B cell (primary cell): ENCODE measurements at places on chromosomes 3 and 15.

GRCh38 chr3:141335531-141336061 lies 32.7 kb upstream of the ZBTB38 start:
- DNase-seq, result no peak

- no peak for DNase-seq
Observed at GRCh38 chr3:37558580-37558979, 303.1 kb upstream of the CTDSPL start.

GRCh38 chr15:63349621-63350020 lies 32.0 kb downstream of the CA12 start:
- no peak for DNase-seq

- no peak for DNase-seq
Observed at GRCh38 chr15:100944986-100945385, 25.8 kb downstream of the LRRK1 start.

DNA sequence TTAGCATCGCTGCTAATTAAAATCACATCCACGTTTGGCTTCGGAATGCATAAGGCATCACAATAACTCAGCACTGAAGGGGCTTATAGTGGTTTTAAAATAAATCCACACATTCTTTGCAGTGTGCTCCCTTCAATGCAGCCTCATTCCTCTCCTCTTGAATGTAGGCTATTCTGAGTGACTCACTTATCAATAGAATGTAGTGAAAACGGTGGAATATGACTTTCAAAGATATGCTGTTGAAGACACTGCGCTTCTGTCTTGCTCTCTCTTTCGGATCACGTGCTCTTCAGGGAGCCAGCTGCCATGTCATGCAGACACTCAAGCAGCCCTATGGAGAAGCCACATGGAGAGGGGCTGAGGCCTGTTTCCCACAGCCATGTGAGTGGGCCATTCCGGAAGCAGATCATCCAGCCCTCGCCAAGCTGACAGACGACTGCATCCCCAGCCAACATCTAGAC lies 87.4 kb downstream of the CRYGS start:
- no peak for DNase-seq

DNA sequence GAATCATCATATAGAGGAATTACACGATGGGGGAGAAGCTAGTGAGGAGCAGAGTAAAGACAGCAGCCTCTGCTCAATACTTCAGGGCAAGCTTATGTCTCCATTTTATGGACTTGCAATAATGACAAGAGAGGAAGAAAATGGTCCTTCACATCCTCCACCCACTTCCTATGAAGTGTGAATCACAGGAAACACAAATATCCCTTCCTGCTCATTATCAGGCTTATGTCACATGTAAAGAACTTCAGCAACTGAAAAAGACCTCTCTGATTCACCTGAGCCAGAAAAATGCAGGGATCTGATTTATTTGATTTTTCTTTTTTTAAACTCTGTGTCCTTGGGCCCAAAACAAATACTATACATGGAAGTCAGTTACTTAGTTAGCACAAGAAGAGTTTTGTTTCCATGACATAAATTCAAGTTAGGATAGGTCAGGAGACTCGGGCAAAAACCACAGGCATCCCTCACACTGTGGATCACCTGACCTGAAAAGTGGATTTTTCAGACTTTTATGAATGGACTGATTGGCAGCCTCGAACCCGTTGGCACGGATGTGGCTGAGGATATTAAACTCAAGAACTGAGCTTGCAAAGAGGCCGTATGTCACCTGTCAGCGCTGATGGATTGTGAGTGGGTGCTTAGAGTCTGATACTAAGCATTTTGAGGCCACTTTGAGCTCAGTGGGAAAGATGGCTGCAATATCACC lies 620.8 kb upstream of the MDFIC2 start:
- no peak for DNase-seq

GRCh38 chr3:141080431-141080830 lies 29.3 kb downstream of the SPSB4 start:
- DNase-seq, result no peak

DNA sequence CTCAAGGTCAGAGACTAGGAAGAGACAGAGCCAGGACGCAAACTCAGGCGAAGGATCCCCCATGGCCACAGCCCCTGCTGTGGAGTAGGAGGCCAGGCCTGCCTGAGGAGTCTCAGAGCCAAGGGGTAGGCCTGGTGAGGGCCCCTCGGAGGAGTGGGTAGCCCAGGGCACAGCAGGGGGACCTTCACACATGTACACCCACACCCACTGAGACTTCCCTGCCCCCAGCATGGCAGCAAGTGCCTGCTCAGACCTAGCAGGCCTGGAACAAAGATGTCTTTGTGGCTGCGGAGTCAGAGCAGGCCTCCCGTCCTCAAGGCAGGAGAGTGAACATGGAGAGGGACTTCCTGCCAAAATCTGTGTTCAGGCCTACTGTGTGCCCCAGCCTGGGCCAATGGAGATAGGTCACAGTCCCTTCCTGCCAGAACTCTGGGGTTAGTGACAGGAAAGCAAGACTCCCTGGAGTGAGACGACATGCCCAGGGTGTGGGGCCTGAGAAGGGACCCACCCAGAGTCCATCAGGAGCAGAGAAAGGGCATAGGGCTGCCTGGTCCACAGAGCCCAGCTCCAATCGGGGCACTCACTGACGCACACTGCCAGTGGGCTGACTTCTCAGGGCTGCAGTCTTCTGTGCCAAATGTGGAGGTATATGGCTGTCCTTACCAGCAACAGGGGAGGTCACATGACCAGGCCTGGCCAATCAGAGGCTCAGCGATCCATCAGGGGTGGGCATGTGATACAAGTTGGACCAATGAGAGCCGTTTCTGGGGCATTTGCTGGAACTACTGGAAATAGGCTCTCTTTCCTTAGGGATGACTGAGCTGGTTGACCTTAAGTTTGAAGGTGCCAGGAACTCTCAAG lies 2.3 kb downstream of the GRIP2 start:
- no peak for DNase-seq

- DNase-seq, result no peak
Observed at GRCh38 chr3:169237201-169237600, 426.3 kb downstream of the MECOM start.

GRCh38 chr15:68910816-68911215 lies 19.5 kb upstream of the SPESP1 start:
- no peak for DNase-seq

DNA sequence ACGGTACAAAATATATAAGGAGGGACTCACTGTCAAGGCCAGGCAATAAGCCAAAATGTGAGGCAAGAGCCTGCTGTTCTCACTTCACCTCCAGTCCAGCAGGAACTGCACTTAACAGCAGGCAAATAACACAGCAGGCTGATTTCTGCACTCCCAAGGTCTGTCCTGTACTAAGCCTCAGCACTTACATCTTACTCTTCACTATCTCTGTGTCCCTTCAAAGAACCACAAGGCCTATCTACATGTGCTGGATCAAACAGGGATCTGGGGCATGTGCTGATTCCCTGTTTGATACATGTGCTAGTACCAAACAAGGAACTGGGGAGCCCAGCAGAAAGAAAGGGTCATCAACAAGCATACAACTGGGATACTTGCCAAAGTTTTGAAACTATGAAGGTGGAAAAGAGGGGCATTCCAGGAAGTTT lies 22.2 kb downstream of the UACA start:
- no peak for DNase-seq

- DNase-seq, result no peak
Observed at GRCh38 chr3:101243285-101244211, 76.8 kb downstream of the IMPG2 start.

GRCh38 chr15:65363766-65364165 lies 14.0 kb downstream of the IGDCC3 start:
- no peak for DNase-seq

DNA sequence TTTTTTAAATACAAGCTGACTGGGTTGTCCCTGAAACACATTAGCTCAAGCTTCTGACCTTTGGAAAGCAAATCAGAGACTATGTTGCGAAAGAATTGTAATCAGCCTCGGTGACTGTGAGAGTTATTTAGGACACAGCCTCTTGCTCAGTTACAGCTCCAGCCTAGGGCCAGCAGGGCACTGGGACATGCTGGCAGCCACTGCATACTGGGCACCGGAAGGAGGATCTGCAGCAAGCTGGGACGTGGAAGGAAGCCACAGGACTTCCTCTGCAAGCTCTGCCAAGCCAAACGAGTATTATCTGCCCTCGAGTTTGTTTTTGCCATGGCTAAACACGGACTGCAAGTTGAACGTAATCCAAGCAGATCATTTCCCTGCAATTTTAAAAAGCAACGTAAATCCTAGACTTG lies 24.4 kb upstream of the COPG1 start:
- DNase-seq, result no peak

DNA sequence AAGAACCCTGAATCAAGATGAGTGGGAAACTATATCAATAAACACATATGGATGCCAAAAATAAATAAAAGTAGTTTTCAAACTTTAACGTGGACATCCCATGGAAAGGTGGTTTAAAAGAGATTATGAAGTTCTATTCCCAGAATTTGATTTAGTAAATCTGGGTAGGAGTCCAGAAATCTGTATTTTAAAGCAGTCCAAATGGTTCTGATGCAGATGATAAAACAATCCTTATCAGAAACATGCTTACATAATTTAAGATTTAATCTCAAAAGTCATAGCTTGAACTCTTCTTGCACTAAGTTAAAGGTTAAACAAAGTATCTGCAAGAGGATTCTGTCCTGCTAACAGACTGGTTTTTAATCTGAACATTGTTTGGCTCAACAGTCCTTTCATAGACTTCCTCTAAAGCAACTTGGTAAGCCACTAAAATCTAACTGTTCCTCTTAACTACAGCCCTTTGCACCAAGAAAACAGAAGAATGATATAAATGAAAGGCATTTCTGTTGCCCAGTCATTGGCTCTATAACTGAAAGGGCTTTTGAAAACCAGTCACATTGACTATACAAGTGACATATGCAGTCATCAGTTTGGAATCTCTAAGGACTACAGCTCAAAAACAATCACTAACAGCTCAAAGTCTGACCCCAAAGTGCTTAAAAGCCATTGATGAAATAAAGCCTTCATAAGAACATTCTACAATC lies 23.4 kb upstream of the MAP4 start:
- DNase-seq, result no peak
